Activated CD4-positive, alpha-beta T cell treated with anti-CD3 and anti-CD28 coated beads, Interleukin-2, amount 10 ng/mL, durations not matched to agents 7 days and 5 days (primary cell): ENCODE measurements at places on chromosomes 5 and 9.

DNA sequence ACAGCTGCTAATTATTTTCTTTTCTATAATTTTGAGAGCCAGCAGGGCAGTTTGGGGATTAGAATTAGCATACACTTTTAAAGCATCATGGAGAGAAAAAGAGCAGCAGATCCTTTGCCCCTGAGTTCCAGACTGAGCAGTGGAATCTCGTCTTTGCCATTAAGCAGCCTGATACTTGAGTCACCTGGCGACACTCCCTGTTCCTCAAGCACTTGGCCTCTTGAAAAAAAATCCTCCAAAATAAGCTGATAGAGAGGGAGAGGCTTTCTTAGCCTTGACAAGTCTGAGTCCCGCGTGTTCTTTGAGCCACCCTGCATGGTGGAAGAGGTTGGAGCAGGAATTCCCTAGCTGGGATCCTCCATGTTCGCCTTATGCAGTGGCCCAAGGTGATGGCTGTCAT lies 398.3 kb downstream of the IRX2 start:
- DNase-seq: no peak

GRCh38 chr9:36470643-36471290 lies 70.7 kb upstream of the RNF38 start:
- peak; percentile 73 for DNase-seq

- DNase-seq: no peak
Measured at GRCh38 chr9:72979405-72980100, 26.7 kb upstream of the ALDH1A1 start.

GRCh38 chr9:130535818-130536521 lies 43.4 kb upstream of the FUBP3 start:
- DNase-seq: no peak

DNA sequence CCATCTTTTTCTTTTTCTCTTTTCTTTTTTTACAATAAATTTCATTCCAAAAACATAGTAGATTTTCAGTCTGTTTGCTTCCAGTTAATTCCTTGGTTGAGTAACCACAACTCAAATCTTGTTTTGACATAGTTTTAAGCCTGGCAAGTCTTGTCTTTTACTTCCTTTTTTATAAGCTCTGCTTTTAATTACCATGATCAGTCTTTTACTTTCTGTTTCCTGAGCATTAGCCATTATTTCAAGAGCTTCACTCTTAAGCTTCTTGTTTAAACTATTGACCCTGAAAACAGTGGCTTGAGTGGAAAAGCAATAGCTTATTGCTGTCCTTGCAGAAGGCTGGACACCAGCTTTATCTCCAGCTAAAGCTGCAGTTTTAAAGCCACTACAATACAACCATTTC lies 1363.3 kb downstream of the MAT2B start:
- DNase-seq: no peak

GRCh38 chr9:80320480-80320879 lies 748.7 kb downstream of the TLE4 start:
- DNase-seq: no peak

DNA sequence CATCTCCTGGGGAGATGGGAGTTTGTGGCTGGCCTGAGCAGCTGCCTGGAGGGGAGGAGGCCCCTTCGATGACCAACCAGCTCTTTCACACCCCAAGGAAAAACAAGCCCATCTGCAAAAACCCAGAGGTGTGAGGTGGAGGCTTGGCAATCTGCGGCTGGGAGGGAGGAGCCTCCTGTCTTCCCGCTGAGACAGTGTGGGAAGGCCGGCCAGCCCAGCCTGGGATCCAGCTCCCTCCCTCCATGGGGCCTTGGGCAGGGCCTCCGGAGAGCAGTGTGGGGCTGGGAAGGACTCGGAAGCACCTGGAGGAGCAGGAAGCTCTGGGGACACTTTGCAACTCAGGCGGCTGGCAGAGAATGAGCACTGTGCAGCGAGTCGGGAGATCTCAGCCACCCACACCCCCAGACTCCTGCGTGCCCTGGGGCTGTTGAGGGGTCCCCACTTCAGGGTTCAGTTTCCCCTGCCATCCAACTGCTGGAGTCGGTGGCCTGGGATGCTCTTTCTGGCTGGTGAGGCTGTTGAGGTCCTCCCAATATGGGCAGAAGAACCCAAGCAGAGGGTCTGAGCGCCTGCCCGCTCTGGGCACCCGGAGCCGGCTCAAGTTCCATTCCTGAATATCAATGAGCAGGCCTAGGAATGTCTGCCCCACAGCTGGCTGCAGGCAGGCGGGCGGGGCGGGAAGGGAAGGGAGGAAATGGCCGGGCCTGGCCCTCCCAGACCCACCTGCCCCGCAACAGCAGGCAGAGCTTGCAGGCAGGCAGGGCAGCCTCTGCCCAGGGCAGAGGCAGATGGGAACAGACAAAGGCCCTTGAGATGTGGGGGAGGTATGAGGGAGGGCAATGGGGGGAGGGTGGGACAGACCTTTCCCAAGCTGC lies 101.1 kb downstream of the FGF18 start:
- no peak for DNase-seq
